ENCODE measurements at places on chromosomes 12 and 14.

DNA sequence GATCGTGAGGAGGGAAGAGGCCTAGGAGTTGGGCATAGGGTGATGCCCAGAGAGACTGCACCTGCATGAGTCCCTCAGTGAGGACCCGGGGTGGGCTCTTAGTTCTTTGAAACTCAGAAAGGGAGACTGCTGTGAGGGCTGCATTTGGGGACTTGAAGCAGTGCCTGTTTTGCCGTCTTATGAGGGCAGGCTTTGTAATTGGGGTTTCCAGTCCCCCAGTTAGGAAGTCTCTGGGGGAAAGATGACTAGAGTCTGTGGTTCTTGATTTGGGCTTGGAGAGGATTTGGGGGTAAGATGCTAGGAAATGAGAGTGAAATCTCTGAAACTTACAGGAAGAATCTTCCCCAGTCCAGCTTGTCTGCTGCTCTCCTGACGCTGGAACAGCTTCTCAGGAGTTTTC, 99.6 kb downstream of the ARF6 start:
- H3K27me3 ChIP-seq: no peaks in the 10 kb centered on the region
- H3K36me3 ChIP-seq: no peaks in the 10 kb centered on the region
- H3K4me1 ChIP-seq: peaks cover 23% of the 10 kb centered on the region
- no peak for DNase-seq
- no peak overlapping the region for H3K4me3 ChIP-seq

- peaks cover 71% of the 10 kb centered on the region for H3K27me3 ChIP-seq
- peaks cover 6% of the 10 kb centered on the region for H3K4me1 ChIP-seq
- H3K4me3 ChIP-seq: no peak overlapping the region
- H3K36me3 ChIP-seq: no peaks in the 10 kb centered on the region
Observed at GRCh38 chr12:49548822-49549648, 10.2 kb downstream of the KCNH3 start.

DNA sequence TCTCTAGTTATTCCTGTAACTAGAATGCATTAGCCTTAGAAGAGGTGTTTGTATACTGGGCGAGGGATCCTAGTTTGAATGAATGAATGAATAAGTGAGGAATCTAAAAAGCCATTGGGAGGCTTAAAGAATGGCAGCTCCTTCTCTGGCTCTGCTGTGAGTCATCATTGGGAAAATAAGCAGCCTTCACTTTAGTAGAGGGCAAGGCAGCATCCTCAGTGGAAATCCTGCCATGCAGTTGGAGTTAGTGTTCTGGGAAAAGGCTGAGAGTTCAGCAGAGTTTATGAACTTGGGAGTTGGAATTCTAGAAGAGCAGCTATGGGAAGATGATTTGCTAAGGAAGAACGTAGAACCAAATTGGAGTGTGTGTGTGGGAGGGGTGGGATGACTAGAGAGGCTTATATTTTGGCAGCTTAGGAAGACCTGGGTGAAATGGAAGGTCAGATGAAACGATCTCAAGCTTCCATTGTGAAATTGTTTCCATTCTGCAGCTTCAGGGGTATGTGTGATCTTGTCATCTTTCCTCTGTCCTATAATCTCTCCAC, 120.8 kb downstream of the PTCSC3 start:
- peaks cover 22% of the 10 kb centered on the region for H3K4me1 ChIP-seq
- no peak overlapping the region for H3K4me3 ChIP-seq
- no peaks in the 10 kb centered on the region for H3K36me3 ChIP-seq
- no peak for DNase-seq
- H3K27me3 ChIP-seq: peaks cover 4% of the 10 kb centered on the region

DNA sequence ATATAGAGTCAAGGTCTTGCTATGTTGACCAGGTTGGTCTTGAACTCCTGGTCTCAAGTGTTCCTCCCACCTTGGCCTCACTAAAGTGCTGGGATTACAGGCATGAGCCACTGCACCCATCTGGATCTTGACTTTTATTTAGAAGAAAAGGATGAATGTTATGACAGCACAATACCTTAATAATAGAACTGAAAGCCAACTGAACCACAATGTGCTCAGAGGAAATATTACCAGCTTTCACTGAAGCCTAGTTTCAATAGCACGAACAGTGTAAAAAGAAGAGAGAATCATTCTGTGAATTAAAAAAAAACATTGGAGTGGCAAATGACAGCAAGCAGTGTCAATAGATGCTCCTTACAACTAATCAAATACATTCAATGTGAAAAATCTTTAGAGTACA, 239.2 kb upstream of the RMST start:
- H3K27me3 ChIP-seq: peaks cover 30% of the 10 kb centered on the region
- no peaks in the 10 kb centered on the region for H3K4me1 ChIP-seq
- H3K4me3 ChIP-seq: no peak overlapping the region
- DNase-seq: no peak

DNA sequence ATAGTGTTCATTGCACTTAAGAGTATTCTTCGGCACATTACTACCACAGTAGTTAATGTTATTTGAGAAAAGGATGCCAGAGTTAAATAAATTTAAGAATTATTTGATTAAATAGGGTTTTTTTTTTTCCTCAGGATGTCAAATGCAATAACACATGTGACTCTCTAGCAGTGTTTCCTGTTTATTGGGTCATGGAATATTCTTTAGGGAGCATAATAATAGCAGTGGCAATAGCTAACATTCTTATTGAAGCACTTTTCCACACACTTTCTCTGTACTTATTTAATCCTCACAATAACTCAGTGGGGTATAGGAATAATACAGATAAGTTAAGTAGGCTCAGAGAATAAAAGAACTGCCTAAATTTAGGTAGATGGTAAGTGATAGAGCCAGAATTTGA, 44.3 kb downstream of the SCYL2 start:
- H3K27me3 ChIP-seq: no peaks in the 10 kb centered on the region
- no peak for DNase-seq
- no peaks in the 10 kb centered on the region for H3K4me1 ChIP-seq
- H3K36me3 ChIP-seq: peaks cover 40% of the 10 kb centered on the region
- H3K4me3 ChIP-seq: no peak overlapping the region

DNA sequence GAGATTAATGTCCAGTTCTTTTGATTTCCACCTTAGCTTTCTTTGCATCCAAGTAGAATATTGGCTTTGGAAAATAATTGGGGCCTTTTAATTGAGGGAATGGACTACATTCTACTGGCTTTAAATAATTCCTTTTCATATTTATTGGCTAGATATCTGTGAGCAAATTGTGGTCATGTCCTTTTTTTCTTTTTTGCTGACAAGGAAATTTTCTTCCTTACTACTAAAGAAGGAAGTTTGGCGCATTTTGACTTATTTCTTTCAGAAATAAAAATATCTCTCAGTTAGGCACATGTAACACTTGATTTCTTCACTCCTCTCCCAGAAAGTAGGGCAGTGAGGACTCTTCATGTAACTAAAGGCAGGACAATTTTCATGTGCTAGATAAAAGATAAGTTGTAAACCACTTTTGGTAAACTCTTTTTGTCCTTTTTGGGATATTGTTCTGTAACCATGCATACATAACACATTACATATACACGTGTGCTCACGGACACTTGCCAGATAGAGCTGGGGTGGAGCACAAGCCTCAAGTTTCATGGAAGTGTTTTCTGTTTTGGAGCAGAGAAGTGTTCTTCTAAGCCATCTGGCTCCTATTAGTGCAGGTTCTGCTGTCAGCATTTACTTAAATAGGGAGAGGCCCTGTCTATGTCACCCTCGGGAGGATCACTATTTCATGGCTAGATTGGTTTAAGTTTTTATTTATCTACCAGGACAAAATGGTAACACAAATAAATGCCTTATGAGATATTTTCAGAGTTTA, 85.1 kb upstream of the LRIG3 start:
- H3K4me1 ChIP-seq: peaks cover 28% of the 10 kb centered on the region
- H3K27me3 ChIP-seq: no peaks in the 10 kb centered on the region
- H3K36me3 ChIP-seq: no peaks in the 10 kb centered on the region
- peak overlapping the region; percentile 1 for H3K27ac ChIP-seq
